ENCODE measurements at places on chromosomes 1 and 21.

DNA sequence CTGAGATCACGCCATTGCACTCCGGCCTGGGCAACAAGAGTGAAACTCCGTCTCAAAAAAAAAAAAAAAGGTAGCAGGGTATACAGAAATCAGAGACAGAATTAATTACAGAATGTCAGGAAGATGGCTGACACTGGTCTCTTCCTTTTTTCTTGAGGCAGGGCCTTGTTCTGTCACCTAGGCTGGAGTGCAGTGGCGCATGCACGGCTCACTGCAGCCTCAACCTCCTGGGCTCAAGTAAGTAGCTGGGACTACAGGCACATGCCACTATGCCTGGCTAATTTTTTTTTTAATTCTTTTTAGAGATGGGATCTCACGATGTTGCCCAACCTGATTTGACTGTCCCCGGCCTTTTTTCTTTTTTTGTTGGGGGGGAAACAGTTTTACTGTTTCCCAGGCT, 16.4 kb downstream of the RNU5D-1 start:
- no peak for DNase-seq

DNA sequence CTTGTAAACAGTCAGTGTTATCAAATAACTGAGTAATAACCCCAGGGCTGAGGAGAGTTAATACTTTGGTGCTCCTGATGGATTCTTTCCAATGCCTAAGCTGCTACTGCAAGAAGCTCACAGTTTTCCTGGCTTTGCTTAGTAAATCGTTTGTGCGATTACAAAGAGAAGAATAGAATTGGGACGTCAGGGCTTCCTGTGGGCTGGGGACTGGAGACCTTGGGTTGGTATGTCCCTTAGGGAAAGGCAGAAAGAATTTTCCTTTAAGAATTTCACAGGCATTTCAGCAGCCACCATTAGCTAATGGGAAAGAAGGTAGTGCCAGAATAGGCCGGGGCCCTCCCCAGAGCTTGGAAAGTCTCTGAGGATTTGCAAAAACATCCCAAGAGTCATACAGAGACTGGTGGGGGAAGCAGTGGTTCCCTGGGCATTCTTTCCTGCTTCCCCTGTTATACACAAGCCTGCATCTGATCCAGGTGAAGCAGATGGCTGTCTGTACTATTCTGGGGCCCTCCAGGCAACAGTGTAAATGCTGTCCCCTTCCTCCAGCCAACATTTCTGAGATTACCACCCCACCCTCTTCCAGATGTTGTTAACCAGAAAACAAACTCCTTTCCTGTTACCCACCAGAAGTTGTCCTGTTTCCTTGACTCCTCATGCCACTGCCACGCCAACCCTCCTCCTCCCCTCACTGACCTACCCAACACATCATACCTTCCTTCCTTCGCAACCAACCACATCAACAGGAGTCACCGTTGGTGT, 40.2 kb downstream of the PLXNA2 start:
- no peak for DNase-seq

DNA sequence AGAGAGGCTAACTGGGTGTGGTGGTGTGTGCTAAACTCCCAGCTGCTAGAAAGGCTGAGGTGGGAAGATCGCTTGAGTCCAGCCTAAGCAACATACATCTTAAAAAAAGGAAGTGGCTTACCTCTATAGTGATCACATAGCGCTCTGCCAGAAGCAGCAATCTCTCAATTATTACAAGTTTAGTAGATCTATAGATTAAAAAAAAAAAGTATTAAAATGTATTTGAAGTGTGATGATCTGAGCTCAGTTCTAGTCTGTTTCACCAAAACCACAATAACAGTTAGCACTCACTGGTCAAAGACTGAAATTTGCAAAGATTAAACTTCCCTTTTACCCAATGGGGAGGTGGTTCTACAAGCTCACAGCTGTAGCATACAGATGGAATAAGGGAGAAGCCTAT, 76.3 kb downstream of the USP24 start:
- no peak for DNase-seq

DNA sequence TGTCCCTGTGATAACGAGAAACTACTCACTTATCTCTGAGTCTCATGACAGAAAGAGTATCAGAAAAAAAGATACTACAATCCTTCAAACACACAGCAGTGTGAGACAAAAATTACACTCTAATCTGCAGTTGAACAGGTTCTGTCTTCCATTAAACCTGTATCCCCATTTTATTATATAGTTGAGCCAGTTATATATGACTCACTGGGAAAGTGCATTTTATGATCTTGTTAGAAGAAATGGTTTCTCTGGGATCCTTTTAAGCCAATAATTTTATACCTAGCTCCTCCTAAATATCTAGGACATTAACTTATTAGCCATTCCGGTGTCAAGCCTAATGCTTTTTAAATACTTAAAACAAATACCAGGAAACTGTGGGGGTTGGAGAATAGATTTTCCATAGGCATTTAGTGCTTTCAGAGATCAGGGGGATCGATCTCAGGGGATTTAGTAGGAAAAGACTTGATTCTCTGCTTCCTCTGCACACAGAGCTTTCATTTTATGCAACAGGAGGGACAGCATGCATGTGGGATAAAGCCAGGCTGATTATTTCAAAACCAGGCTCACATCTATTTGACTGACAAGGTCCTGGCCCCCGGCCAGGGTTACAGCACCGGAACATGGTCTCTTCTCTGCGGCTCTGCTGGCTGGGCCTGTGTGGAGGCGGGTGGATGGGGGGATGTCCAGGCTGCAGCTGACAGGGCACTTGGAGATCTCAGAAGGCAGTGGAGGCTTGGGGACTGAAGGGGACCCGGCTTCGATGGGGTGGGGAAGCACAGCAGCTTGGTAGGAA, 310.6 kb downstream of the DISC1 start:
- no peak for DNase-seq

DNA sequence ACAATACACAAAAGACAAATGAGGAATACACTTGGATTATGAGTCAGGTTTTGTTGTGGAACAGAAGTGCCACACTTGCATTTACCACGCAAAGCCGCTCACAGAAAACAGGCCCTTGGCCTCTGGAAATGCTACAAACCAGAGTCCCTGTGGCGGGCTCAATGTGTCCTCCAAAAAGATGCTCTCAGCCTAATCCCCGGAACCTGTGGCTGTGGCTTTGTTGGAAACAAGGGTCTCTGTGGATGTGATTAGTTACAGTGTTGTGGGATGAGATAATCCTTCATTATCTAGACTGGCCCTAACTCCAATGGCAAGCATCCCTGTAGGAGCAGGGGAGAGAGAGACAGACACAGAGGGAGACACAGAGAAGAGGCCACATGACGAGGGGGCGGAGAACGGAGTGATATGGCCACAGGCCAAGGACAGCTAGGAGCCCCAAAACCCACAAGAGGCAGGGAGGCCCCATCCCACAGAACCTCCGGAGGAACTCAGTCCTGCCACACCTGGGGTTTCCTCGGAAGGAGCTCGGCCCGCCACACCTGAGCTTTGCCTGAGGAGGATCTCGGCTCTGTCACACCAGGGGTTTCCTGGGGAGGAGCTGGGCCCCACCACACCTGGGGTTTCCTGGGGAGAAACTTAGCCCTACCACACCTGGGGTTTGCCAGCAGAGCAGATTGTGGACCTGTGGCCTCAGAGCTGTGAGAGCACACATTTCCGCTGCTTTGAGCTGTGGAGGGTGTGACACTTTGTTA, 55.4 kb downstream of the NPHP4 start:
- DNase-seq, result no peak

DNA sequence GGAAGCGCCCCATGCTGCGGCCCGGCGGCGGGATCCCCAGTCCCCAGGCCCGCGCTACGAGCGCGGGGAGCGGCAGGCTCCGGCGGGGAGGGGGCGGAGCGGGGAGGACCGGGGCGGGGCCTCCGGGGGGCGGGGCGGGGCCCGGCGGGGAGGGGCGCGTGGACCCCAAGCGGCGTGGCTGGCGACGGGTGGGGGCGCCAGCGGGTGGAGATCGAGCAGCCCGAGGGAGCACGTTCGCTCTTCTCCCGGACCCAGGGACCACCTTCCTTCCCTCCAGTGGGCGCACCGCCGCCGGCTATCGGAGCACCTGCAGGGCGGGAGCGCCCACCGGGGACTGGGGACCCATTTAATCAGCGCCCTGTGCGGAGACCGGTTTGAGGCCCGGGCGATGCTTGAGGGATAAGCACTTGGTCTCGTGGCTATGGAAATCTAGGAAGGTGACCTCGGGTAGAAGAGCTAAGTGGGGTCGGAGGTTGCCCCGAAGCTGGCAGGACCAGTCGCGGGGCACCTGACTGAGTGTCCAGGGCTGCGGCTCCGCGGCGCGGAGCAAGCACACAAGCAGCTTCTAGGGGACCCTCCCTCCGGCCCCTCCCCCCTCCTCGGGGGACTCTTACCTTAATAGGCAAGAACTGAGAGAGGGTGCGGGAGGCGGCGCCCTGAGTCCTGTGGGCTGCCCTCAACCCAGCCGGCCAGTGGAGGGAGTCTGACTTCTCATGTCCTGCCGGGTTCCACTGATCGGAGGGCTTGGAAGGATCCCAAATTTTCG, at the start of gene TSPAN2:
TSS of gene TSPAN2 (minus strand) at position 84 of the 766 bp plus-strand sequence. CDS start at position 13, 71 bp downstream.
- DNase-seq, result no peak

DNA sequence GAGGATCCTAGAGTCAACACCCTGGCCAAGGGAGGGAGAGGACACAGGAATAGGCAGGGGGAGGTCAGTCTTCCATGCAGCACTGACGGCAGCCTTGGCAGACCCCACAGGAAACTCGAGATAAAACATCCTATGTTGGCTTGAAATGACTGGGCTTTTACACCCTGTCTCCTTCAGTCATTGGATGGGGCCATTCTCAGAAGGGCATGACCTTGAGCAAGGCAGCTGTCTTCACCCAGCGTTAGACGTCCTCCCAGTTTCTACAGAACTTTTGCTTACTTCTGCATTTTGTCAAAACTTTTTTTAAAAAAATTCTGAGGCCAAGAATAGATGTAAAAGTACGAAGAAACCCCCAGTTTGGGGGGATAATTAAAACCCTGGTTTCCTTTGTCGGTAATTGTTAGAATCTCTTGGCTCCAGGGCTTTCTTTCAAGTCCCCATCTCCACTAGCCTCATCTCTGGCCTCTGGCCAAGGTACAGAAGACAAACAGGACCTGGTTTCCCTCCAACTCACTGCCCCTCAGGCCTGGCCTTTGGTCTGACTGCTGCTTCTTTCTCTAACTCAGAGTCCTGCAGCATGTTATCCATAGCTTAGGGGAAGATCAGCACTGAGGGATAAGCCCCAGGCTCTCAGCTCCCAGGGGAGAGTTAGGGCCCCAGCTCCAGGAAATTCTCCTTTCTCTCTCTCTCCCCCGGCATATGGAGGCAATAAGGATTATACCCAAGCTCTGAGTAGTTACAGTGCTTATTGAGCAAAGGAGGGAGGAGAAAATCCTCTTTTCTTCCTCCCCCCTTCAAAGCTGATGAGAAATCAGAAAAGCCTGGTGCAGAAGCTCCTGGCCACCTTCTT, 51.6 kb upstream of the KCND3 start:
- DNase-seq, result no peak

DNA sequence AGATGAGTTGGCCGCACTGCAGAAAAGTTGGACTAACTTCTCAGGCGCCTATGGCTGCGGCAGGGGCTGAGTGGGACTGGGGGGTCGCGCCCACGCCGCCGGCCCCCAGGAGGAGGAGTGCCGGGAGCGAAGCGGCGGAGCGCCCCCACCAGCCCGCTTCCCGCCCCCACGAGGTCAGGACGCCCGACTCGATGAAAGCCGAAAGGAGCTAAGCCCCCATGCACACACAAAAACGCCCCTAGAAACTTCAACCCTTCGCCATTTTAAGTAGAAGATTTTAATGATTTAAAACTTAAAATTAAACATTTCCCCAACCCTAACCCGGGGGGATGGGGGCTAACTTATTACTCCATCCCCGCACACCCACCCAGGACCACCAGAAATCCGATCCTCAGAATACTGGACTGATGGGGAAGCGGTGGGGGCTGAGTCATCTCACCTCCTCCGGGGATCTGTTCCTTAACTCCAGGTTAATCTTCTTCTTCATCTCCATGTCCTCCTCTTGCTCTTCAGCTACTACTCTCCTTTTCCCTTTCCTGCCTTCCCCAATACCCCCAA, 539 bp downstream of the ANP32E start:
- no peak for DNase-seq

DNA sequence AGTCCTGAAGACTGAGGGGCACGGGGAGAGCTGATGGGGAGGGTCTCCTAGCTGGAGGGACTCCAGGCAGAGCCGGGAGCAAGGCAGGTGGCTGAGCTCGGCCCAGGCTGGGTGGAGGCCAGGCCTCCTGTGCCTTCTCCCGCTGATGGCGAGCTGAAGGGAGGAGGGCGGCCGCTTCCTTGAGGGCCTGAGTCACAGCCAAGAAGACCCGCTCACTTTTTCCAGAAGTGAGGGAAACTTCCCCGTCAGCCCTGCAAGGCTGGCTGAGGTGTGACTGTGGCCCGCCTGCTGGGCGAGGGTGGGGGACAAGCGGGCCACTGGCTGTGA, 1.7 kb upstream of the VWA1 start:
- DNase-seq, result no peak

DNA sequence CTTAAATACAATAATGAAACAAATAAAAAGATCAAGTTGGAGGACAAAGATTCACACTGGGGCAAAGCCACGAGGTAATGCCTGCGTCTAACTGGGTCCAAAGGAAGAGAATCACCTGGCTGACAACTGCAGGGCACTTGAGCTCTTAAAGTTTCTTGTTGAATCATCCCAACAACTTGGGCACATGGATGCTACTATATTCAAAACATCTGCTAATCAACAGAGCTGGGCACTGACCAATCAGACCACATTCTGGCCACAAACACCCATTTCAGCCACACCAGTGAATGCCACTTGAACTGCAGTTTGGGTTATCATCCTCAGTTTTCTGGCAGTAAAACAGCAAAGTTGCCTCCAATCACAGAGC, 51.0 kb downstream of the ABCA4 start:
- DNase-seq, result no peak

DNA sequence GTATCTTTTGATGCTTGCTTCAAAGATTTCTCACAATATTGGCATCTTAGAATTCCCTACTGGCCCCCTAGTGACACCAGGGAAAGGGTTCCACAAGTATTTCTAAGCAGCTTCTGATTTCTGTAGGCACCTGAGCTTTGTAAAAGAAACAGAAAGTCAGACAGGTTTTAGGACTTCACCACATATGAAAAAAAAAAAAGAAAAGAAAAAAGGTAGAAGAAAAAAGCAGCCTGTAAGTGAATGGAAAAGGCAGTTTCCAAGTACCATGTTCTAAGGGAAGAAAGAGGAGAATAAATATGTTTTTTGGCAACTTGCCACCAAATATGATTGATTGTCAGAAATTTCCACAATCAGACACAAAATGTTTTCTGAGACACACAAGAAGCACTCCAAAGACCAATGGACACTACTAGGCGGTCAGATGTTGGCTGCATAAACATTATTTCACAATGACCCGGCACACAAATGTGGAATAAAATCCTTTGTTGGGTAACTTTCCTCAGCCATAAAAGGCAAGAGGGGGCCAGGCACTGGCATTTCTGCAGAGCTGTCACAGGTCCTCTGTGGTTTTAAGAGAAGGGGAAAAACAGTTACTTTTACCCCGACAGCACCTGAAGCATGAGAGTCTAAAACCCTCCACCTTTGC, 12.7 kb upstream of the CPLANE2 start:
- no peak for DNase-seq

GRCh38 chr21:44949779-44950198, 10.0 kb downstream of the SLX9 start:
- DNase-seq, result no peak

DNA sequence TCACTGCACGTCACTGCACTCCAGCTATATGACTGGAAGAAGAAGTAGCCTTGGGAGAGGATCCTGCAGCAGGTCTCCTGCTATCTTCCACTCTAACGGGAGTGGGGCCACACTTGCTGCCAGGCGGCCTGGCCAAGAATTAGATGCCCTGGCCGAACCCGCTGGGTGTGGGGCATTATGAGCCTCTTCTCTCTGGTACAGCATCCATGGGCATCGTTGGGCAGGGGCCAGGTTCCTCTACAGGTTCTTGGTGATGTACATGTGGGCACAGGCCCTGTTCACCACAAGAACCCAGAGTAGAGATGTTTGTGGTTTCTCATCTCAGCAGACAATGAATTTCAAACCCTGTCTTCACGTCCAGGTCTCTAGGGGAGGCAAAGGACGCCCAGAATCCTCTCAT, 370.5 kb downstream of the NPHP4 start:
- DNase-seq, result no peak
